Endodermal cell (in vitro differentiated cells): ENCODE measurements at places on chromosomes 16 and 17. TPM values are rescaled to one million over a fixed set of nuclear protein-coding genes. Genes with fewer than 3 reads are reported as not detected.

The PRSS21 gene
- total RNA-seq = not detected in 2 replicates

DNA sequence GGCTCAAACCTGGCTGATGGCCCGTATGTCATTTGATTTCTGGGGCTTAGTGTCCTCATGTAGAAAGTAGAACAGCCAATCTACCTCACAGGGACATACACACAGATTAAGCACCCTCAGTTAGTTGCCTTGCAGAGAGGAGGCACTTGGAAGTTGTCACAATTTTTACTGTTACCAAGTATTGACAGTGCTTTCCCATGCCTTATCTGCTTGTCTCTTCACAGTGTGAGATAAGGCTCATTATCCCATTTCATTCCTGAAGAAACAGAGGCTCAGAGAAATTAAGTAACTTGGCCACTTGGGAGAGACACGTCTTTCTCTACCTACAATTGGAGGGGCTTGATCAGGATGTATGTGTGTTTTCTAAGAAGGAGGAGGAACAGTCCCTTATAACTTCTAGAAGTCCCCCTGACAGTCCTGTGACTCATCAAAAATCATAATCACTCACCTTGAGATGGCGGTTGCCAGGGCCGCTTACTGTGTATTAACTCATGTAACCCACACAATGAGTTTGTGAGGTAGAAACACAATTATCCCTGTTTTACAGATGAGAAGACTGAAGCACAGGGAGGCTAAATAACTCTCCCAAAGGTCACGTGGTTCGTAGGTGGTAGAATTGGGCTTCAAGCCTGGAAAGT, 56.9 kb upstream of the LHX1 start:
- no peak overlapping the region for H3K4me3 ChIP-seq
- H3K27me3 ChIP-seq = no peaks in the 10 kb centered on the region
- H3K27ac ChIP-seq = no peak overlapping the region

GRCh38 chr17:50618300-50618699, 16.4 kb upstream of the ABCC3 start:
- H3K4me1 ChIP-seq = no peaks in the 10 kb centered on the region
- no peaks in the 10 kb centered on the region for H3K27me3 ChIP-seq
- no peaks in the 10 kb centered on the region for H3K36me3 ChIP-seq
- H3K4me3 ChIP-seq = no peak overlapping the region

DNA sequence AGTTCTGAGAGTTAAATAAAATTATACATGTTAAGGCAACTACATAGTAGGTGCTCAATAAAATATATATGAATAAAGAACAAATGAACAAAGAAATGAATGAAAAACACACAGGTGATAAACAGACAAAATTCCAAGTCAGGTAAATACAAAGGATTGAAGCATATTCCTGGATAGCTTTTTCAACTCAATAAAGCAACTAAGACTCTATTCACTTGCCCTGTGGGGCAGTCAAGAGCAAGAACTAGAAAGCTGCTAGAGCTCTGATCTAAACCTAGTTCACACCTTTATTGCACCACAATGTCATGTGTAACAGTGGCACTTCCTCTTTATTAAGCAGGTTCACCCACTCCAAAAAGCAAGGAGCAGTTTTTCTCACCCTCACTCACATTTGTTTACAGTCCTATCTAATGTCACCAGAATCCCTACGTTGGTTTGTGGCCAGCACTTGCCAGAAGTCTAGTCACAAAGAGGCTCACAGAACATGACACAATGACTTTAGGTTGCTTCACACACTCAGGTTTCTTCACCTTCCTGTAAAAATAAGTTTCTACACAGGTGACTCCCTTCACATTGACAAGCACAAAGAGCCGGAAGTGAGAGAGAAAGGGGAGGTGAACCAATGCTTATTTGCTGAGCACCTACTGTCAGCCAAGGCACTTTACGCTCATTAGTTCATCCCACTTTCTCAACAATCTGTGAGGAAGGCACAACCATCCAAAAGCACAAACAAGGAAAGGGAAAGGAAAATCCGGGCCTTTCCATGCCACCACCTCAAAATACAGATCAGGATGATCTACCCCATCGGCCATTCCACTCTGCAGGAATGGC, 70.8 kb downstream of the XPO6 start:
- peaks cover under 1% of the 10 kb centered on the region for H3K4me1 ChIP-seq
- H3K4me3 ChIP-seq = no peak overlapping the region
- H3K27ac ChIP-seq = no peak overlapping the region

GRCh38 chr16:324451-325334, 27.8 kb downstream of the AXIN1 start:
- no peak for DNase-seq
- H3K36me3 ChIP-seq = peaks cover 7% of the 10 kb centered on the region
- H3K4me1 ChIP-seq = no peaks in the 10 kb centered on the region
- no peak overlapping the region for H3K27ac ChIP-seq

DNA sequence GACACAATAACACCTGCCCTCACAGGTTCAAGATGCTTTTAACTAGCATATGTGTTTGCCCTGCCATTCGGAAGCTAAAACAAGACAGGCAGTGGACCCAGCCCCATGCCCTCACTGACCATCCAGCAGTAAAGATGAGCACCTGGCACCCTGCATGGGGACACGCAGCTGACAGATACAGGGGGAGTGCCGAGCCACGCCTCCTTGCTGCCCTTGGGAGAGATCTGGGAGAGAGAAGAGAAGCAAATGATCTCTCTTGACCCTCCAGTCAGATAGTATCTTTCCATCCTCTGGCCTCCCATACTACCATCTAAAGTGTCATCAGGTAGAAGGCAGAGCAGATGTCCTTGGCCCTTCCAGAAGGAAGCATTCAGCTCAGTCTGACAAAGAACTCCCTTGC, 40.6 kb upstream of the MYOCD start:
- no peaks in the 10 kb centered on the region for H3K27me3 ChIP-seq
- no peaks in the 10 kb centered on the region for H3K4me1 ChIP-seq
- no peak for DNase-seq
- no peak overlapping the region for H3K4me3 ChIP-seq
- no peaks in the 10 kb centered on the region for H3K36me3 ChIP-seq

DNA sequence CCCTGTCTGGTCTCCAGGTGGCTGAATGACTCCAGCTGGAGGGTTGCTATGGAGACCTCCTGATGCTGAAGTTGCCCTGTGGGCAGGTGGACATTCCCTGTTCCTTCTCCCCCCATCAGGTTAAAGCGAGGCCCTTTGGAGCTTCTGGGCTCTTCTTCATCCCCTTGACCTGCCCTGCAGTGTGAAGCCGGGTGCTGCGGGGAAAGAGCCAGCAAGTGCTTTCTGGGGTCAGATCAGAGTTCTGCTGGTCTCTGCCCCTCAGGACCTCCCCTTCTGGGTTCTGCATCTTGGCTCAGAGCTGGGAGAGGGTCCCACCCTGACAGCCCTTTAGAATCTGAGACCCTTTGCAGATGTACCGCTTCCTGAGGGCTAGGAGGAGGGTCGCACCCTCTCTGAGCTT, 25.1 kb downstream of the NKD1 start:
- H3K27me3 ChIP-seq = no peaks in the 10 kb centered on the region
- no peaks in the 10 kb centered on the region for H3K4me1 ChIP-seq
- no peak for DNase-seq
- peaks cover 7% of the 10 kb centered on the region for H3K36me3 ChIP-seq
- H3K4me3 ChIP-seq = no peak overlapping the region

DNA sequence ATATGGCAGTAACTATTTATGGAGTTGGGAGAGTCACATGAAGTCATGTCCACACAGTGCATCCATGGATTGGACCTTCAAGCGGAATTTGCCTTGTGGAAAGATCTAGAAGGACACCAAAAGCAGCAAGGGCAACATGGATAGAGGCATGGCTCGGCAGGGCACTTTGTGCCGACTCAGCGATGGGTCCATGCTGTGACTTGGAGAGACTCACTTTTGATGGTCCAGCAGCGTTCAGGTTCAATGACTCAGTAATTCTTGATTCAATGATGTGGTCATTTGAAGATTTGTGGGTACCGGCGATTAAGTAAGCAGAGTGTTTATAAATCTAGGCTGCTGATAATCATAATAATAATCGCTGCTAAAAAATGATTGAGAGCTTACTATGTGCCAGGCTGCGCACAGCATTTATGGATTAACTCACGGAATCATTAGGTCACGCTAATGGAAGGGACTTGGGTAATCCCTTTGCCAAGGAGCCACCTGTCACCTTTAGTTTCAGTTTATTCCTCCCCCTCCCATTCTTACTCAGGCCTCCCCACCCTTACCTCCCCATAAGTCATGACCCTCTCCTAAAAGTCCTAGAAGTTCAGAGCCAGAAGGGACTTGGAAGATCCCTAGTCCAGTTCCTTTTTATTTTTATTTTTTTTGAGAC, 127.5 kb upstream of the CRHR1 start:
- no peak overlapping the region for H3K4me3 ChIP-seq
- no peak overlapping the region for H3K27ac ChIP-seq
- H3K4me1 ChIP-seq = no peaks in the 10 kb centered on the region
- no peaks in the 10 kb centered on the region for H3K36me3 ChIP-seq

GRCh38 chr16:20181949-20182348, 108.3 kb upstream of the GPR139 start:
- H3K36me3 ChIP-seq = no peaks in the 10 kb centered on the region

DNA sequence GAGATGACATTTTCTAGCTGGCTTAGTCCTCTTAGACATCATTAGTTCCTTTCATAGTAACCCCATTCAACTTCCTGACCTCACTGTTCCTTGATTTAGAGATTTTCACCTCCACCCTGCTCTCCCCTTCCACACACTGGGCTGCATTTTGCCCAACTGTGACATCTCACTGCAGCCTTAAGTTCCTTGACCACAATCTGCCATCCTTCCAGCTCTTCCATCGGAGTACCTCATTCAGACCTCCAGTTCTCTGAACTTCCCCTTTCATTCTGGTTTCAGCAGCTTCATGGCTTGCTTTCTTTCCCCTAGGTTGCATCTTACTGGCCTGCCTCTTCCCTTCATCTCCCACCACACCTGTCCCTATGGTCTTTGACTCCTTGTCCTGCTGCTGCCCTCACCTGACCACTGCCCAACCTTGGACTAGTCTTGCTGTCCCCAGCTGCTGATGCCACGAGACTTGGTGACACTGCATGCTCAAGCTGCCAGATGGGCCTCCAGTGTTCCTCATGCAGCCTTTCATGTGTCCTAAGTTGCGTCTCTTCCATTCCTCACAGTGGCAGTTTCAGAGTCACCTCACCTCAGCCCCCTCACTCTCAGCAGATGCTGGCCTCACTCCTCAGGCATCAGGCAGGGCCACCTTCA, 40.8 kb downstream of the NUP88 start:
- peaks cover 78% of the 10 kb centered on the region for H3K36me3 ChIP-seq
- no peaks in the 10 kb centered on the region for H3K27me3 ChIP-seq
- no peak overlapping the region for H3K27ac ChIP-seq
- H3K4me3 ChIP-seq = no peak overlapping the region
- no peak for DNase-seq
